Stimulated activated CD4-positive, alpha-beta T cell treated with anti-CD3 and anti-CD28 coated beads, Interleukin-15, amount 100 ng/mL, for 1 hour (primary cell): ENCODE measurements at places on chromosomes 2 and 18.

GRCh38 chr2:230976671-230977171 is 19.2 kb upstream of the SPATA3 start:
- DNase-seq: no peak

DNA sequence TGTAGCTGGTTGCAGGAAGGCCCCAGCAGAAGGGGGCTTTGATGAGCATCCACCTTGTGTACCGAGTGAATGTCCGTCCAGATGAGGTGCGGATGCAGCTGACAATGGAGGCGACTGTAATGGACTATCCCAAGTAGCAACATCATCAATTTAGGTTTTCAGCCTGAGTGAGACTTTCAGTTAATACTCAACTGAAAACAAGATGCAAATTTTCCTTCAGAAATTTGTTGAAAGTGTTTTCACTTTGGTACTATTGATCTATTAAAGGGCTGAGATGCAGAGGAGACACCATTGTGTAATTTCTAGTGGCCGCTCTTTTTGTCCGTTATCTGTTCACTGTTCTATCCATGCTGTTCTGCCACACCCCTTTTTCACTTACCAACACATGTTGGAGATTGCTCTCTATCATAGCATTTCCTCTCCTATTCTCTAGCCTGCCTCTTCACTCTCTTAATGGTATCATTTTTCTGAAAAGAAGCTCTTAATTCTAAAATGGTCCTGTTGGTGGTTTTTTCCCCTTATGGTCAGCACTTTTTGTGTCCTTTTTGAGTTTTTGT is 12.0 kb upstream of the CASP8 start:
- no peak for DNase-seq

GRCh38 chr2:96374211-96374951 is 38.8 kb downstream of the NCAPH start:
- DNase-seq: no peak

GRCh38 chr2:105121434-105121833 is 83.6 kb downstream of the MRPS9 start:
- DNase-seq: no peak

DNA sequence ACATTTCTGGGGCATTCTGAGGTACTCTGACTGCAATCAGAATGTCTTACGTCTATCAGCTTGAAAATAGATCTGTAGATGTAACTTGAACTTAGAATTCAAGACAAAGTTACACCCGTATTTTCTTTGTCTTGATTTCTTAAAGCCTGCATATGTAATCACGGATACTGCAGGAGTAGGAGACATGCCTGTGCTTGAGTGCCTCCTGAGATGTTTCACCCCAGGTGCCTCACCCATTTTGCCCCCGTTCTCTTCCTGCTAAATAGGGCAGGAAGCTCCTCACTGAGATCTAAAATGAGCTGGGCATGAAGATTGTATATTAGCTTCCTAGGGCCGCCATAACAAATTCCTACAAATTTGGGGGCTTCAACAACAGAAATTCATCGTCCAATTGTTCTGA is 131.9 kb downstream of the RDH14 start:
- no peak for DNase-seq

DNA sequence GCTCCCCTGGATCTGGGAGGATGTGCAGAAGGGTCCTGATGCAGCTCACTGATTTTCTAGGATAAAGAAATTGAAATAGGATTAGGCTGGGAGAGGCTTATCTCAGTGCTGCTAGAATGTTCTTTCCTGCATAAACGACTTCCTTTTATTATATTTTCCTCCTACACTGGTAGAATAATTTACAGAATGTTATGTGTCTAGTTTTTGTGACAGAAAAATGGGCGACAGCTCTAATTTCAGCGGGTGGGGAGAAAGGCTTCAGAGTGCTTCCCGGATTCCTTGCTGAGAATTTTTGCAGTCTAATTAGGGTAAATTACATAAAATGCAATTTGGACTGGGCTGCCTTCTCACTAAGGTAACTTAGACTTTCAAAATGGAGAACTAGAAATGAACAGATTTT is 66.2 kb downstream of the SKA1 start:
- no peak for DNase-seq

- DNase-seq: no peak
Observed at GRCh38 chr2:37469126-37469525, 124.7 kb downstream of the QPCT start.

GRCh38 chr2:99348173-99348572 is 11.0 kb downstream of the EIF5B start:
- DNase-seq: no peak

DNA sequence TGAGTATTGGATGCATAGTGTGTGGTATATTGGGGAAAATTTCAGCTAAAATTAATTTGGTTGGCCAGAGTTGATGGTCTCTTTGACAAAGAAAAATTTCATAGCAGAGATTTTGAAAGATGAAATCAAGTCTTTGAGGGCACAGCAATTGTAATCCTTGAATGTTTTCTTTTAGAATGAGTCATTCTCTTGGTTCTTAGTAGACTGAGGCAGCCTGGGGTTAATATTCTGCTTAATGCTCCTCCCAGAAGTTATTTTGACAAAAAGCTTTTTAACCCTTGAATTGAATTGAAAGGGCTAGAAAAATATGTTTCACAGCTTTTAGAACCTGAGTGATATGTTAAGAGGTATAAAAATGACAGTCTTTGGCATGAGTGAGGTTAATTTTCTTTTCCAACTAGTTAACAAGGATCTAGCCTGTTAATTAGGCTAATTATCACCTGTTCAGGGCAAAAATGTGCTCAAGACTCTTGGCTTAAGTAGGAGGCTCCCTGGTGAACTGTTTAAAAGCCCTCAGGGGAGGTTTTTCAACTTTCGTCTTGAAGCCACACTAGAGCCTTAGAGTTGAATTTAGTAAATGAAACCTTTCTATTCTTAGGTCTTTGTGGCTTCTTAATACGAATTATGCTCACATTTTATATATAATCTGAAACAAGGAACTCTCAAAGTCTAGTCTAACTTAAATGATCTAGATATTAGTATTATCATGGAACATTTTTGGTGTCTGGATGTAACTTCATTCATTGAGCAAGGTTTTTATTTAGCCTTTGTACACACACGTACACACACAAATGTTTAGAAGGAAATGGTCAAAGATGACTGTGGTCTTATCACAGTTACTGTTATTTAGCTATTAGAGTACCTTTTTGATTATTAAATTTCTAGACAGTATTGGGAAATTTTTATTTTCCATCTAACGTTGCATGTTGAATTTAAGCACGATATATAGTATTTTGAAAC is 272.5 kb downstream of the ZNF407 start:
- DNase-seq: no peak

DNA sequence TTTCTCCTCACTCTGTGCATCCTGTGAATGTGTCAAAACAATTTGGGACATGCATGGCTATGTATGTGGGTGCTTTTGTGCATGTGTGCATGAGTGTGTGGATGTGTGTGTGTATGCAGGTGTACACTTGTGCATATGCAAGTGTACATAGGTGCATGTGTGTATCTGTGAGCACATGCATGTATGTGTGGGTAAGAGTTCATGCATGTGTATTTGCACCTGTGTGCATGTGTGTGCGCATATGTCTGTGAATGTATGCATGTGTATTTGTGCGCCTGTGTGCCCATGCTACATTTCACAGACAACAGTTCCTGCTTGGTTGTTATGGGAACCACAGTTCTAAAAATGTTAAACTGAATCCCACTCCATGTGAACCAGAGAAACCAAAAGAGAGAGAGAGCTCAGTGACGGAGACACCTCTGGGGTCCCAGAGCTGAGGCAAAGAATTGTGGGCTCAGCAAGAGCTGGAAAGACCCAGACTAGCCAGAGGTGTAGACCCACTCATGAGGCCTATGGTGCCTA is 1.9 kb upstream of the FBXO41 start:
- DNase-seq: no peak

DNA sequence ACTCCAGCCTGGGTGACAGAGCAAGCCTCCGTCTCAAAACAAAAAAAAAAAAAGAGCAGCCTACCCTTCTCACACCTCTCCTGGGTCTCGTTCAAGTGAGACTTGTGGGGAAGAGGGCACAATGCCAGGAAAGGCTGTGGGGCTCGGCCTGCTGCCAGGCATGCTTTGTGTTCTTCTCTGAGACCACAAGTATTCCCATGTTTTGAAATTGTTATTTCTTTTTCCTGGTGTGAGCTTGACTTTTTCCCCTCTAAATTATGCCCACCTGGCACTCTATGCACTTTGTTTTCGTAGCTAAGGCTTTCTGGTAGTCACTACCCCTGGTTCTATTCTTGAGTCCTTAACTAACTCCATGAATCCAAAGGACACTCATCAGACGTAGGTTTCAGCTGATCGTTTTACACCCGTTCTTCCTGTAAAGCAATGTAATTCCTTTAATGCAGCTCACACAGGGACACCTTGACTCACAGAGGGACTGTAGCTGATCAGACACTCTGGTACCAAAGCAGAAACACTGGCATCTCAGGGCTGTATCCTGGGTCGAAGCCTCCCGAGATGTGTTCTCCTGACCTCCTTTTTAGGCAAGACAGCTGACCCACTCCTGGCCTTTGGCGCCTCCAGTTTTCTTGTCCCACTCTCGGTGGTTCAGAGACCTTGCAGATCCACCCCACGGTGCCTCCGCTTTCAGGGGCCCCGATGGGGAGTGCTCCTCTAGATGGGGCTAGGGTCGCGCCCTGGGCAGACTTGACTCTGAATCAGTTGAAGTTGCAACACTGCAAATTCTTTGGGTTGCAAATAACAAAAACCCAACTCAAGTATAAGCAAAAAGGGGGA is 193.3 kb upstream of the AGAP1 start:
- DNase-seq: no peak

GRCh38 chr2:72148003-72148836 is 558 bp upstream of the CYP26B1 start:
- DNase-seq: no peak

DNA sequence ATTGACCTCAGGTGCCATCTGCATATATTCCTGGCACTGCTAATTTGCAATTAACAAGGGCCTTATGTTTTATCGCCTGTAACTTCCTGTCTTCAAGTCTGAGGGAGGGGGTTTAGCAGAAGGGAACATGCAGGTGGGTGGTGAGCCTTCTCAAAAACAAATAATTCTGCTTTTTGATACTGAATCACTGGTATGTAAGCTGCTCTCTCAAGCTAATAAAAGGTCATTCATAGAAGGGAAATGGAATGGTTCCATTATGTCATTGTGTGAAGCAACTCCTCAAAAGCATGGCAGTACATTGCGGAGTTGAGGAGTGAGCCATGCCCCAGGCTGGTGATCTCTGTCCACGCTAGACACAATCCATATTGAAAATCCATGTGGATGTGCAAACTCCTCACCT is 414.8 kb upstream of the ID2 start:
- DNase-seq: no peak

DNA sequence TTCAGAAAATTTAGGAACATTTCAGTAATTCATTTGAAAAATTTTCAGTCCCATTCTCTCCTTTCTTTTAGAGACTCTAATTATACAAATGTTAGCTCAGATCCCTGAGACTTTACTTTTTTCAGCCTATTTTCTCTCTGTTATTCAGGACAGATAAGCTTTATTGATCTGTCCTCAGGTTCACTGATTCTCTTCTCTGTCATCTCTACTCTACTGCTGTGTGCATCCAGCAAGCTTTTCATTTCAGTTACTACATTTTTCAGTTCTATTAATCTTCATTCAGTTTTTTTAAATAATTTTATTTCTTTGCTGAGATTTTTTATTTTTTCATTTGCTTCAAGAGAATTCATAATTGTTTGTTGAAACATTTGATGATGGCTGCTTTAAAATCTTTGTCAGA is 22.1 kb upstream of the PIK3C3 start:
- no peak for DNase-seq

DNA sequence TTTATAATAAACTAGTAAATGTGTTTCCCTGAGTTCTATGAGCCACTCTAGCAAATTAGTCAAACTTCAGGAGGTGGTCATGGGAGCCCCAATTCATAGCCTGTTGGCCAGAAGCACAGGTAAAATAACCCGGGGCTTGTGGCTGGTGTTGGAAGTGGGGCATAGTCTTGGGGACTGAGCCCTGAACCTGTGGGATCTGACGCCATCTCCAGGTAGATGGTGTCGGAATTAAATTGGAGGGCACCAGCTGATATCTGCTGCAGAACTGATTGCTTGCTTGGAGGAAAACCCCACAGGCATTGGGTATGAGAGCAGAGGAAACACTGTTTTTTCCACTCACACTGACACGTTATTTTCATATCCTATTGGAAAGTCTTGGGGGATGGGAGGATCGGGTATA is 14.1 kb downstream of the NMS start:
- DNase-seq: no peak

DNA sequence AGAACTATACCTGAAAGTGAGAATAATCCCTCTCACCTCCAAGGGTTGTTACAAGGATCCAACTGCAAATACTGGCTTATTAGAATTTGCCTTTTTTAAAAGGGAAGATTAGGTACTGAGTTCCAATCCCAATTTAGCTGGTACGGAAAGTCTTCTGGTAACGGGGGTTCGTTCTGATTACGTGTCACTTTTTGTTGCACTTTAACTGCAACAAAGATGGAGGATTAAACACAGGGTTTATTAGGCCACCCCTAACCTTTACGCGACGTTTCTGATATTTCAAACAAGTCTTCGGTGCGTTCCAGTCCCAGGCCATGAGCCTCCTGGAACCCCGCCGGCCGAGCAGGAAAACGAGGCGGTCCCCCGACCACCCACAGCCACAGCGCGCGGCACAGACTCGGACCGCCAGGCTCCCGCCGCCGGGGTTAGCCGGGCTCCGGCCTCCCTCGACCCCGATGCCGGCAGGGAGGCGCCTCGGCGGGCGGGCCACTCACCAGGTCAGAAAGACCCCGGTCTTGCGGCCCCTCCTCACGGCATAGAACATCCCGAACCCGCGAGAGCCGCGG is 411 bp downstream of the RNASEH1 start:
- no peak for DNase-seq

- no peak for DNase-seq
Observed at GRCh38 chr2:238441262-238442114, 14.8 kb downstream of the ASB1 start.

- DNase-seq: peak; percentile 7
Observed at GRCh38 chr18:10560452-10561045, 34.7 kb downstream of the NAPG start.

DNA sequence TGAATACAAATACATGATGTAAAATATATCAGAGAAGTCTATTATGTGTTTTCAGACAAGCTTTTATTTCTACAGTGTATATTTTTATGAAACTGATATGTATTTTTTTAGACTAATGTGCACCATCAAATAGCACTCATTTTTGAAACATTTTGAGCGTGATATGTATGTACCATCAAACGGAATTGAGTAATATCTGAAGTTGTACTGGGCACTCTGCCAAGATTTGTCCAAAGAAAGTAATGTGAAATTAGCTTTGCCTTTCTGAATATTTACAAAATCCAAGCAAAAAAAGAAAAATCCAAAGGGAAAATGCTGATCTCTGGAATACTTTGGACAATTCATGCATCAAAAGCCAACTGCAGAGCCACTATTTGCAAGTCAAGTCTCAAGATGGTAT is 972.0 kb downstream of the DPP10 start:
- DNase-seq: no peak

GRCh38 chr2:219001577-219002394 is 8.6 kb upstream of the CRYBA2 start:
- no peak for DNase-seq
